ENCODE measurements at places on chromosomes 11 and 22.
A peak's percentile ranks its signal among the peaks of the same experiment; 100 is the strongest.

DNA sequence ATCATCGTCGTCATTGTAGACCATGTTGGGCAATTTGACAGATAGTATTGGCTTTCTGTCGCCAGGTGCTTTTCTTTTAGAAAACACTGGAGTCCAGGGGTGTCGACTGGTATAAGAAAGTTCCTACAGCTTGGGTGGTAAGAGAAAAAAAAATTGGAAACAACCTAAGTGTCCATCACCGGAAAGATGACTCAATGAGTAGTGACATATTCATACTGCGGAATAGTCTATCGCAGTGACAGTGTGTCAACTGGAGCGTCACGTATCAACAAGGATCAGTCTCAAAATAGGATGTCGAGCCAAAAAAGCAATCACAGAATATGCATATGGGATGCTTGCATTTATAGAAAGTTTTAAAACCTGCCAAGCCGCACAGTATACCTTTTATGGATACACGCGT is 157.6 kb downstream of the MN1 start:
- no peak for DNase-seq

GRCh38 chr11:68153742-68154141 is 32.6 kb upstream of the CHKA start:
- DNase-seq, result no peak

GRCh38 chr11:123362941-123363340 is 67.1 kb upstream of the GRAMD1B start:
- DNase-seq, result no peak

DNA sequence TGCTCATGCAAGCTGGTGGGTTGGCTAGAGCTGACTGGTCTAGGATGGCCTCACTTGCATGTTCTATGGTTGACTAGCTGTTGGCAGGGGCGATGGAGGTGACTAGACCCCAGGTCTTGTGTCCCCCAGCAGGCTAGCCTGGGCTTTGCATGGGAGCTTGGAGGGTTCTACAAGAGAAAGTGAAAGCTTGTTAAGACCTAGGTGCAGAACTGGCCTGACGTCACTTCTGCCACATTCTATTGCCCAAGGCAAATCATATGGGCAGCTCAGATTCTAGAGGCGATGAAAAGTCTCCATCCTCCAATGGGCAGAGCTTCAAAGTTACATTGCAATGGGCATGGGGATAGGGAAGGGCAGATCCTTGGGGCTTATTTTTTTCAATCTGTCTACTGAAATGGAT is 170.9 kb downstream of the MIAT start:
- no peak for DNase-seq

GRCh38 chr11:6298605-6299004 is 21.7 kb downstream of the CAVIN3 start:
- DNase-seq, result no peak

DNA sequence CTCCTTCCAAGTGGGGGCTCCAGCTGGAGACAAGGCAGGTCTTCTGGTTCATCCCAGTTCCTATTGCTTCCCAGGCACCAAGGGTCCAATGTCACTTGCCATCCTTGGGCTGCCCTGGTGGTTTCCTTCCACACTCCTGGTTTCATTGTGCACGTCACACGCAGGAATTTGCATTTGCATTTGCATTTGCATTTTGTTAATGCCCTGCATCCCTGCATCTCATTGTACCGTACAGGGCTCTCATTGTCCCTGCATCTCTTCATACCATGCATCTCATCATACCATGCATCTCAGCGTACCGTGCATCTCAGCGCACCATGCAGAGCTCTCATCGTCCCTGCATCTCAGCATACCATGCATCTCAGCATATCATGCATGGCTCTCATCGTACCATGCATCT is 112.2 kb upstream of the SYT13 start:
- no peak for DNase-seq

GRCh38 chr11:111409915-111410314 is 30.8 kb upstream of the POU2AF1 start:
- no peak for DNase-seq

- no peak for DNase-seq
Measured at GRCh38 chr11:103650330-103650729, 386.1 kb upstream of the DDI1 start.

- peak; percentile 48 for DNase-seq
Measured at GRCh38 chr11:18633256-18634139, 644 bp downstream of the SPTY2D1 start.

- DNase-seq, result peak; percentile 71
Measured at GRCh38 chr22:50146439-50147238, 23.9 kb upstream of the PANX2 start.

- DNase-seq, result no peak
Measured at GRCh38 chr22:19466848-19467752, 11.9 kb downstream of the UFD1 start.

- no peak for DNase-seq
Measured at GRCh38 chr11:6554828-6555706, 48.3 kb downstream of the RRP8 start.

- DNase-seq, result no peak
Measured at GRCh38 chr11:61696602-61697001, 16.4 kb downstream of the DAGLA start.

- no peak for DNase-seq
Measured at GRCh38 chr11:93480256-93480655, 62.9 kb downstream of the SMCO4 start.

GRCh38 chr11:113554526-113554925 is 79.3 kb upstream of the DRD2 start:
- no peak for DNase-seq

GRCh38 chr11:60125956-60126585 is 37.6 kb downstream of the MS4A2 start:
- no peak for DNase-seq

DNA sequence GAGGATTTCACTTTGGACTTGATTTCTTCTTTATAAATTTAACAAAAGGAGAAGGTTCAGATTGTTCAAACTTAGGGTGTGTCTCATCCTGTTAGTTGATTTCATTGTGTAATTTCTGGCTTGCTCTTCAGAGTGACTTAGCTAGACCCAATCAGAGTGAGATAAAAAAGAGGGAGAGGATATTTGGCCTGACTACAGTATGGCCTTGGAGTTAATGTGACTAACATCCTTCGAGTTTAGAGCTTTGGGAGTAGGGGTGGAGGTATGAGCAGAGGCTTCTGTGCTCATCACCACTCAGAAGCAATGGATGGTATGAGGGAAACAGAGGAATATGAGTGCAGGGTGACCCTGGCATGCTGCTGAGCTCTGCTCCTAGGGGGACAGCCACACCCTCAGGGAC is 114.2 kb downstream of the ME3 start:
- DNase-seq, result peak; percentile 23

- DNase-seq, result no peak
Measured at GRCh38 chr22:30040499-30041260, 39.6 kb upstream of the HORMAD2 start.

- peak; percentile 44 for DNase-seq
Measured at GRCh38 chr11:96134602-96135001, 208.4 kb downstream of the MAML2 start.
